HepG2 (cell line): ENCODE measurements at places on chromosomes 2 and 18. TPM values are rescaled to one million over a fixed set of nuclear protein-coding genes. Genes with fewer than 3 reads are reported as not detected.

Gene COLEC12
- 0.02 TPM in 1 of 2 replicates, not detected in the other for total RNA-seq

Gene L3MBTL4
- total RNA-seq = 12.8 and 13.3 TPM in 2 replicates

DNA sequence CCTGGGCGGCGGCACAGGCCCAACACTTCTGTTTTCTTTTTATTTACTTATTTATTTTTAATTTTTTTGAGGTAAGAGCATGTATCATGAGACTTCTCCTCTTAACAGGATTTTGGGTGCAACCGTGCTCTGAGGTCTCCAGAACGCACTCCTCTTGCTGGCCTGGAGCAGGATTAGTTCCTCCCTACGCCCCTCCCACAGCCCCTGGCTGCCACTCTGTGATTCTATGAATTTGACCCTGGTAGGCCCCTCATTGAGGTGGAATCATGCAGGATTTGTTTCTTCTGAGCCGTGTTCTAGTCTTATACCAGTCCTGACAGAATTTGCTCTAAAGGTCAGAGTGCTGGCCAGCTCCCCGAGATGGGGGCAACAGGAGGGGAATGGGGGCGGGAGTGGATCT is 106.5 kb upstream of the HS6ST1 start:
- peaks cover 4% of the 10 kb centered on the region; the same call in 1 of the 2 replicates for H3K27me3 ChIP-seq
- H3K36me3 ChIP-seq = no peaks in the 10 kb centered on the region
- H3K27ac ChIP-seq = no peak overlapping the region
- DNase-seq = no peak
- H3K4me3 ChIP-seq = no peak overlapping the region

Gene HAAO
- 34.1 and 42.7 TPM in 2 replicates for total RNA-seq

Gene TNFAIP6
- not detected in 2 replicates for total RNA-seq

GRCh38 chr18:44025421-44025820 is 655.3 kb upstream of the SETBP1 start:
- no peaks in the 10 kb centered on the region for H3K27me3 ChIP-seq
- H3K36me3 ChIP-seq = no peaks in the 10 kb centered on the region
- no peak overlapping the region for H3K4me3 ChIP-seq
- DNase-seq = no peak
- no peaks in the 10 kb centered on the region for H3K4me1 ChIP-seq

Gene MC2R
- total RNA-seq = not detected in 2 replicates

DNA sequence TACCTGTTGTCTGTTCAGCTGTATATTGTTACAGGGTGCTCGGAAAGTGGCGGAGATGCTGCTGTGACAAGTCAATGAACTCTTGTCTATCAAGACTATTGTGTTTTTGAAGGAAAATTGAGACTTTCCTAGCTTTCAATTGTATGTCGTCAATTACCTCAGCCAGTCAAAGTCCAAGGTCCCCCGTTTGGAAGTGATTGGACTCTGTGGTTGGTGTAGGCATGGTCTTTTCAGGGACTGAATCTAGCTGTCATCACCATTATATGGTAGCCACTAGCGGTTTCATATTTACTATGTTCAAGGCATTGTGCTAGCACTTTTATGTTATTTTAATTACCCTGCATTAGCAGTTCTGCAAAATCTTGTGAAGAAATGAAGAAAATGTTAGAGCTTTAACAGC is 54.9 kb downstream of the XRCC5 start:
- peak; percentile 37 for DNase-seq
- peak overlapping the region; percentile 1 for H3K27ac ChIP-seq
- peaks cover 39% of the 10 kb centered on the region for H3K36me3 ChIP-seq
- peaks cover 13% of the 10 kb centered on the region; the same call in 1 of the 2 replicates for H3K4me1 ChIP-seq

GRCh38 chr2:52594026-52594425 is 1173.6 kb upstream of the CHAC2 start:
- H3K27ac ChIP-seq = no peak overlapping the region
- H3K4me1 ChIP-seq = no peaks in the 10 kb centered on the region
- no peaks in the 10 kb centered on the region for H3K27me3 ChIP-seq
- H3K4me3 ChIP-seq = no peak overlapping the region
- H3K36me3 ChIP-seq = no peaks in the 10 kb centered on the region

GRCh38 chr2:25497918-25498407 is 156.2 kb upstream of the DNMT3A start:
- no peak overlapping the region for H3K4me3 ChIP-seq
- H3K27ac ChIP-seq = no peak overlapping the region
- no peaks in the 10 kb centered on the region for H3K36me3 ChIP-seq
- DNase-seq = no peak

DNA sequence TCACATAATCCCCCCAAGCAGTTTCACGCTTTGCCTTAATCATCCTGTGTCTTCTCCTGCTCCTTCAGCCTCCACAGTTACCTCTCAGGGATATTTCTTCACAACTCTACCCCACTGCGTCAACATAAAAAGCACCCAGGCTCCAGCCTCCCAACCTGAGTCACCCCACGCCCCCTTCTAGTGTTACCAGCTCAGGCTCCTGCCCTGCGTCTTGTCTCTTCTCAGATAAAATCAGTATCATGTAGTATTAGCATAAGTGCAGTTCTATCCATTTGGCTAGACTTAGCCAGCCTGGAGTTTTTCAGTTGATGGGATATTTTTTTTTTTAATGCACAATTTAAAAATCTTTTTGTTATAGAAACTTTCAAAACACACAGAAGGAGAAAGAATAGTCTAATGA is 9.6 kb upstream of the PELI1 start:
- no peaks in the 10 kb centered on the region for H3K27me3 ChIP-seq
- no peaks in the 10 kb centered on the region for H3K36me3 ChIP-seq
- H3K4me3 ChIP-seq = no peak overlapping the region
- no peak overlapping the region for H3K27ac ChIP-seq
- H3K4me1 ChIP-seq = peaks cover 14% of the 10 kb centered on the region

Gene RALB
- total RNA-seq = 43.2 and 65.4 TPM in 2 replicates

GRCh38 chr2:43054367-43054766 is 172.0 kb downstream of the ZFP36L2 start:
- no peak overlapping the region for H3K27ac ChIP-seq
- peaks cover 84% of the 10 kb centered on the region for H3K4me1 ChIP-seq
- no peaks in the 10 kb centered on the region for H3K27me3 ChIP-seq

DNA sequence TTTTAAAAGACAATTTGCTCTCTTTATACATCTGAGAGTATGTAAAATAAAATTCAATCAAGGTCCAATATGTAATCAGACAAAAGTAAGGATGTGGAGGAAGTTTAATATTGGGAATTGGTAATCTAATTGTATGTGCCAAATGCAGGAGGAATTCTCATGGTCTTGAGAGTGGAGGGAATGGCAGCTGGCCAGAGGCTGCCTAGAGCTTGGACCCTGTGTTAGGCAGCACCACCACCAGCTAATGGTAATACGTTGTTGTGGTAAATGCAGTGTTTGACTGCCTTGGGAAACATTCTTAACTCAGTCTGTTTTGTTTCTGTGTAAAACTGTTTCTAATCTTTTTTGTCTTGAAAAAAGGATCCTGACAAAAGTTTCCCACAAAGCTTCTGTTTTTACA is 30.0 kb downstream of the GALNT1 start:
- H3K27ac ChIP-seq = no peak overlapping the region
- H3K27me3 ChIP-seq = no peaks in the 10 kb centered on the region
- peaks cover 8% of the 10 kb centered on the region; the same call in 1 of the 2 replicates for H3K4me1 ChIP-seq

Gene MEP1B
- not detected in 2 replicates for total RNA-seq

Gene TMEM163
- not detected in 2 replicates for total RNA-seq

DNA sequence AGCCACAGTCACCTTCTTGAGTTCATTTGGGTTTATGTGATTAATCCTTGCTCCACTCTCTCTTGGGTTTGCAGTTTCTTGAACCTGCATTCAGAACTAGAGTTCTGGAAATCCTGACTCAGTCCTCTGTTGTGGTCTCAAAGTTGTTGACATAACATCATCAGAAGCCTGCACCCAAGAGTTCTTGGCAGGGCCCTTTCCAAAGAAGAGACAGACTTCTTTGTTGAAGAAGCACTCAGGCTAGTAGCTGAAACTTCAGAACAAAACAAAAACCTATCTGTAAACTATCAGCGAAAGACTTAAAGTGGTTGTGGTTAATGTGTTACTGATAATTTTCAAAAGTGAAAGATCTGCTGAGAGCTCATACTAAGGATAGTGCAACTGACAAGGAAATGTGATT is 120.8 kb downstream of the FAM168B start:
- peaks cover 12% of the 10 kb centered on the region for H3K27me3 ChIP-seq
- no peaks in the 10 kb centered on the region for H3K4me1 ChIP-seq
- no peak for DNase-seq
- H3K4me3 ChIP-seq = no peak overlapping the region
- no peaks in the 10 kb centered on the region for H3K36me3 ChIP-seq

DNA sequence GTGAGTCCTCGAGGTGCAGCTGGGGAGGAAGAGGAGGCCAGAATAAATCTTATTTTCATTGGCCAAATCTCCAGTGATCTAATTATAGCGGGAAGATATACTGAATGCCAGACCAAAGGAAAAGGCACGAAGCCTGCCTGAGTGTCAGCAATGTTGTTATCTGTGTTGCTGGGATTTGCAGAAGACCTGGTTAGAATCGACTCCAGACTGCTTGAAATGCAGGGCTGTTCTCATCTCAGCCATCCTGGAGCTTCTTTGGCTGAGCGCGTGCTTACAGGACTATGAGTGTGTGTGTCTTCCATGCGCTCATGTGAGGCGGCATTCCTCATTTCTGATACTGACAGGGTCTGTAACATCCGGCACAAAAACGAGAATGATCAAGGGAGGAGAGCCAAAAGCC is 81.2 kb downstream of the TSN start:
- no peaks in the 10 kb centered on the region for H3K36me3 ChIP-seq
- H3K27ac ChIP-seq = no peak overlapping the region
- DNase-seq = no peak
- no peak overlapping the region for H3K4me3 ChIP-seq
- H3K27me3 ChIP-seq = peaks cover 50% of the 10 kb centered on the region; the same call in 2 of the 3 replicates

DNA sequence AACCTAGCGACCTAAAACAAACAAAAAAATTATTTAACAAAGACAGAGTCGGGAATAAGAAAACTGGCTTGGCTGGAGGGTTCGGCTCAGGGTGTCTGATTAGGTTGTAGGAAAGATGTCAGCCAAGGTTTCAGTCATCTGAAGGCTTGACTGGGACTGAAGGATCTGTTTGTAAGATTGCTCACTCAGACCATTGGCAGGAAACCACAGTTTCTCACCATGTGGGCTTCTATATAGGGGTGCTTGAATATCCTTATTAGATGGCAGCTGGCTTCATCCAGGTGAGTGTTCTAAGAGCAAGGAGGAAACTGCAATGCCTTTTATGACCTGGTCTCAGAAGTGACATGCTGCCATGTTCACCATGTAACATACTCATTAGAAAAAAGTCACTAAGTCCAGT is 999 bp upstream of the IL36B start:
- H3K4me3 ChIP-seq = no peak overlapping the region
- H3K36me3 ChIP-seq = no peaks in the 10 kb centered on the region
- no peak overlapping the region for H3K27ac ChIP-seq
- H3K4me1 ChIP-seq = no peaks in the 10 kb centered on the region

Gene HTRA2
- total RNA-seq = 37.0 and 47.7 TPM in 2 replicates

- no peak overlapping the region for H3K4me3 ChIP-seq
- no peak overlapping the region for H3K27ac ChIP-seq
- no peaks in the 10 kb centered on the region for H3K36me3 ChIP-seq
- no peaks in the 10 kb centered on the region for H3K4me1 ChIP-seq
- no peak for DNase-seq
Measured at GRCh38 chr2:141941210-141941714, 189.6 kb downstream of the LRP1B start.

DNA sequence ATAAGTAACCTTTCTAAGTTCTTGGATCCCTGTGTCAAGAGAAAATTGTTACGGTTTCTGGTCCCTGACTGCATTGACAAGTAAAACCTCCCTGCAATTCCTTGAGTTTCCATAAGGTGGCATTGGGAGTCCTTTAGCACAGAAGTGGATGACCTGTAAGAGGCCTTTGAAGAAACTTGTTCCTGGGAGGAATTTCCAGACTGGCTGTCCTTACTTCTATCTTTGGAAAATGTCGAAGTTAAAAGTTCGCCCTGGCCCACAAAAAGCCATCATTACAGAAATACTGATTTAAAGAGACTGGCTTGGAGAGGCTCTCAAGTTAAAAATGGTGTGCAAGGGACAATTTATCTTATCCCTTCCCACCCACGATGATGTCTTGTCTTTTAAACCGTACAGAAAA is 218.4 kb downstream of the CDH20 start:
- peak; percentile 46 for DNase-seq
- H3K27me3 ChIP-seq = no peaks in the 10 kb centered on the region

- H3K27me3 ChIP-seq = no peaks in the 10 kb centered on the region
- H3K36me3 ChIP-seq = no peaks in the 10 kb centered on the region
- H3K27ac ChIP-seq = no peak overlapping the region
- H3K4me1 ChIP-seq = peaks cover 77% of the 10 kb centered on the region
Measured at GRCh38 chr2:30454571-30454970, 7.5 kb downstream of the LCLAT1 start.

DNA sequence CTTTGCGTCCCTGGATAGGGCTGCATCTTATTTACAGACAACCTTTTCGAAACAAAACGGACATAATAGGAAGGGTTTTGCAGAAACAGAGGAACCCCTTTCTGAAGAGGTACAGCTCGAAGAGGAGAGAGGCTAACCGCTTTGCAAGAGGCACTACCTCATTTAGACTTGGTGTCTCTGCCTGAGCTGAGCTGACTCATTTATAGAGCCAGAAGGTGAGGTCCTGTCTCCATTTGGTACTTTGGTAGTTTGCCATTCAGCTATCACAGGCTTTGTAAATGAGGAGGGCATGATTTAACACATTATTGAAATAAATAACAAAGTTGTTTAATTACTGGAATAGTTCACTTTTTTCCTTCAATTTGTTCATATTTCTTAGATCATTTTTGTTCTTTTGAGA is 2.2 kb upstream of the NXPH2 start:
- no peak overlapping the region for H3K4me3 ChIP-seq
- peaks cover 8% of the 10 kb centered on the region; the same call in 1 of the 2 replicates for H3K27me3 ChIP-seq
- H3K36me3 ChIP-seq = no peaks in the 10 kb centered on the region
- no peak for DNase-seq
- H3K27ac ChIP-seq = no peak overlapping the region

DNA sequence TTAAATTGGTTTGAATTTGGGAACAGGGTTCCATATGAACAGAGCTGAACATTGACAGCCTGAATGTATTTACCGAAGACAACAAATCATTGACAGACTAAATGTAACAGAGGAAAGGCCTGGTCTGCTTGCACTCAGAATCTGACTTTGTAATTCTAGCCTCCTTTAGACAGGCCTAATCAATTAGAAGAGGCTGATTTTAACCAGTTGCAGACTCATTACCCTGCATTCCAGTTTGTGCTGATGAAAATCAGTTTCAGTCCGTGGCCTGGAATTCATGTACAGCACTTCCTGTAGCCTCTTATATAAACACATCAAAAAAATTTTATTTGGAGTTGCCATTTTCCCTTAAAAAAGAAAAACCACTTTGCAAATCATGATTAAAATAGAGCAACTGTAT is 93.1 kb upstream of the ZFP36L2 start:
- no peaks in the 10 kb centered on the region for H3K36me3 ChIP-seq
- H3K27me3 ChIP-seq = no peaks in the 10 kb centered on the region
- no peak overlapping the region for H3K27ac ChIP-seq
- no peak overlapping the region for H3K4me3 ChIP-seq
- no peak for DNase-seq

GRCh38 chr2:138744713-138745112 is 35.5 kb downstream of the NXPH2 start:
- no peak overlapping the region for H3K27ac ChIP-seq
- no peaks in the 10 kb centered on the region; the same call in 1 of the 2 replicates for H3K27me3 ChIP-seq
- H3K36me3 ChIP-seq = no peaks in the 10 kb centered on the region
- H3K4me1 ChIP-seq = peaks cover 7% of the 10 kb centered on the region; the same call in 1 of the 2 replicates

GRCh38 chr2:200254773-200255172 is 51.7 kb upstream of the SPATS2L start:
- peaks cover 28% of the 10 kb centered on the region for H3K4me1 ChIP-seq
- no peak for DNase-seq
- 0 out of 2 replicates have a peak, but pooled peaks cover 4% of the 10 kb centered on the region for H3K27me3 ChIP-seq
- no peak overlapping the region for H3K4me3 ChIP-seq
- H3K36me3 ChIP-seq = no peaks in the 10 kb centered on the region
- no peak overlapping the region for H3K27ac ChIP-seq
